ENCODE measurements at places on chromosomes 2 and 18. TPM values are rescaled to one million over a fixed set of nuclear protein-coding genes. Genes with fewer than 3 reads are reported as not detected.

- DNase-seq = peak; percentile 9
These were observed 61.4 kb downstream of the CPS1 start for GRCh38 chr2:210617732-210618330.

GRCh38 chr2:52594026-52594425, 1173.6 kb upstream of the CHAC2 start:
- DNase-seq = no peak

- no peak for DNase-seq
These were observed 439.7 kb upstream of the SETBP1 start for GRCh38 chr18:44241020-44241419.

The GALR1 gene
- total RNA-seq = not detected

- DNase-seq = no peak
These were observed 330.3 kb upstream of the KCNJ3 start for GRCh38 chr2:154368153-154368552.
